Right lung (tissue), 10 donors: ENCODE measurements at places on chromosomes 2 and 18.

DNA sequence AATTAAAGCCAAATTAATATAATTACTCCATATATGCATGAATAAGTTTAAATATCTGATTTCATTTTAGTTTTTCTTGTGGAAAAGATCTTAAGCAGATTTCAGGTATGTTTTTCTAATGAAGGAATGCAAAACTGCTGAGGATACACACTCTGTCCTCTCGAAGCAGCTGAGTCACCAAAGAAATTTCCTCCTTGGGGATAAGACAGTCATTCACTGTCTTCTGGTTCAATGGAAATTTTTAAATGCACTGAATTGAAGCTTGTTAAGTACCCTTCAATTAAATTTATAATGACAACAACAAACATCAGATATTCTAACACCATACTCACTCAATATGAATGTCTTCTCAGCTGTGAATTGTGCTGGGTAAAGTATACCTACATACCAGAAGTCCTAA, 101.5 kb upstream of the DNER start:
- DNase-seq, result no peak

GRCh38 chr2:100248971-100249370, 73.3 kb downstream of the LONRF2 start:
- DNase-seq, result no peak

GRCh38 chr2:149185942-149186490, 144.4 kb upstream of the LYPD6 start:
- no peak for DNase-seq

DNA sequence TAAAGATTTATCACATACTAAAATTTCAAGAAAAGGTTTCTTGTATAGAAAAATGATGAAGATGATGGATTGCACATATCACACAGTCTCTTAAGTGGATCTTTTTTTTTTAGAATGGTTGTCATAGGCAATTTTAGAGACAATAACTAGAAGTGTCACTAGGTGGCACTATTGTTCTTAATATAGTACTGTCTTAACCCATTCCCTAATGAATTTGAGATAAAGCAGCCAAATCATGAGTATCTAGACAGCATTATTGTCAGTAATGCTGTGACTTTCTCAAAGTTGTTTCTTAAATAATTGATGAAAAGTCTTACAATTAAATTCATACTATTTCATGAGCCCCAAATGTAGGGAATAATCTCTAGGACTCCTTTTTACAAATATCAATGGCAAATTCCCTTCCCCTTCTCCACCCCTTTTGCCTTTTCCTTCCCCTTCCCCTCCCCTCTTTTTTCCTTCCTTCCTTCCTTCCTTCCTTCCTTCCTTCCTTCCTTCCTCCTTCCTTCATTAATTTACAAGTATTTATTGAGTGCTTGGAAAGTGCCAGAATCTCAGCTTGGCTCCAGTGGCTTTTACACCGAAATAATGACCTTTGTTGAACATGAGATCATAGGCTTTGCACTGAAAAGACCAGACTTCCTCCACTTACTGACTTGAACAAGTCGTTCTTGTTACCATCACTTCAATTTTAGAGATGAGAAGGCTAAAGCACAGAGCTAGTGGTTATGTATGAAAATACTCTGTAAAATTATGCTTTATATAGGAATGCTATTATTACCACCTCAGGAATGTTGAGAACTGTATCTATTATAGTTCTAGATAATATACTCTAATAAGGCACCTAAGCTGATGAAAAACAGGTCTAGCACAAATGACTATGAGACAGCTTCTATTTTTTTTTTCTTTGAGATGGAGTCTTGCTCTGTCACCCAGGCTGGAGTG, 19.8 kb downstream of the MYL12B start:
- peak; percentile 76 for DNase-seq

DNA sequence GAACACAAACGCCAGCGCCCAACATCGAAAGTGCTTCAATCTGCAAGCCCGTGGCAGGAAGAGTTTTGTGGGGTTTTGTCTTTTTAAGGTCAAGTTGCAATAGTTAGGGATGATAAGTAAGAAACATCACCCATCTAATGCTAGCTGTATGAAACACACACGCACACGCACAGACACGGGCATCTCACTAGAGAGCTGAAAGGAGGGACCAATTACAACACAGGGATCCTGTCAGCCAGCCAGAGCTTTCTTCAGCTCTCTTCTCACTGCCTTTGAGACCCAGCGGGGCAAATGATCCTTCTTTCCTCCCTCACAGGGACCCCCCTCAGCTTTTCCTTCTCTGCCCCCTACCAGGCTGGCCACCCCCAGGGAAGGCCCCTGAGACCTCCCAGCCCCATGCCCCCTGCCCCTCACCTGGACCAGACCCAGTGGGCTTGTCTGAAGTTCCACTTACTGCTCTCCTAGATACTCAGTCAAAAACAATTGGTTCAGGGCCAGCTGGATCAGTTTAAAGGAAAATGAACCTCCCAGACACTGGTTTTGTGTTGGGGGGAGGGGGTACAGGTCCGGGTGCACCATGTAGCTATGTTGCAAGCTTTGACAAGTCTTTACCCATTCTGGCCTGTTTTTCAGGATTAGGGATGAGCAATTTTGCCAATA, 17.9 kb downstream of the CYP26B1 start:
- DNase-seq, result no peak

GRCh38 chr2:96159084-96159830, 14.0 kb upstream of the DUSP2 start:
- DNase-seq, result no peak

DNA sequence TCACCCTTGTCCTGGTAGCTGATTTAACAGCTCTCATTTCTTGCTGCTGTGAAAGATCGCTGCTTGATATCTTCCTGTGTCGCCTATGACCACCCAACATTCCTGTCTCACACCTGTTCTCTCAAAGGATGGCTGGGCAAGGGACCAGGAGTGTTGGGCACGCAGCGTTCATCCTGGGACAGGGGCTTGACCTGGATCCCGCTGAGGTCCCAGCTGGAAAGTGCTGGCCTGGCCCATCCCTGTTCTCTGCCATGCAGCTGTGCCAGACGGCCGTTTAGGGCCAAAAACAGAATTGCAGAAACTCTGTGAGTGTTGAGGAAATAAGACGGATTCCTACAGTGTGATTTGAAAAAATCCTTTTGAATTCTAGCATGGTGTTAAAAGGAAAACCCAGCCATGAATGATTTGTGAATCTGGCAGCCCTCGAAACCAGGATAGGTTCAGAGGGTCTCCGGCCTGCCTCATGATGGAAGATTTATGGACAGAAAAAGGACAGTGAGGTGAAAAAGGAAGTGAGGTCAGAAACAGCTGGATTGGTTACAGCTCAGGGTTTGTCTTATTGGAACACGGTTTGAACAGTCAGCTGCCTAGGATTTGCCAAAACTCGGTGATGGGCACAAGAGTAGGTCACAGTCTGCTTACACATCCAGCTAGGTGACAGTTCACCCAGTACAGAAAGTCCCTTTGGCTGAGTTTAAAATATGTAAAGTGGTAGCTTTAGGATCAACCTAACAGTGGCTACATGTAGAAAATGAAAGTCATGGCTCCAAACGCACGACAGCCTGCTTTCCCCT, 164.8 kb downstream of the DCDC2C start:
- DNase-seq, result no peak

- DNase-seq, result no peak
Measured at GRCh38 chr2:83386549-83386948, 1072.5 kb downstream of the SUCLG1 start.

GRCh38 chr2:36376319-36376765, 20.8 kb downstream of the CRIM1 start:
- peak; percentile 72 for DNase-seq

DNA sequence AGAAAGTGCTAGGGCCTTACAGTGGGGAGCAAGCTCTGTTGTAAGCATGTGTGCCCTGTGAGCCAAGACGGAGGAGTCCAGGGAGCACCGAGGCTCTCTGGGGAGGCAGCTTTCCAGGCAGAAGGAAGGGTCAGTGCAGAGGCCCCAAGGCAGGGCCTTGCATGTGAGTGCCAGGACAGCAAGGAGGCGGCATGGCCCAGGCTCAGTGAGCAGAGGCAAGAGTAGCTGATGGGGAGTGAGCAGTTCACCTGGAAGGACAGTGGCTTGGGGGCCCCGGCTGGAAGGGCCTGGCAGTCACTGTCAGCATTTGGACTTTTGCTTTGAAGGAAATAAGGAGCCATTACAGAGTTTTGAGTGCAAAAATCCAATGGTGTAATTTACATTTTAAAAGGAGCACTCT, 223.8 kb upstream of the RAB12 start:
- no peak for DNase-seq

GRCh38 chr2:240440251-240440650, 4.8 kb downstream of the GPC1 start:
- DNase-seq, result no peak

DNA sequence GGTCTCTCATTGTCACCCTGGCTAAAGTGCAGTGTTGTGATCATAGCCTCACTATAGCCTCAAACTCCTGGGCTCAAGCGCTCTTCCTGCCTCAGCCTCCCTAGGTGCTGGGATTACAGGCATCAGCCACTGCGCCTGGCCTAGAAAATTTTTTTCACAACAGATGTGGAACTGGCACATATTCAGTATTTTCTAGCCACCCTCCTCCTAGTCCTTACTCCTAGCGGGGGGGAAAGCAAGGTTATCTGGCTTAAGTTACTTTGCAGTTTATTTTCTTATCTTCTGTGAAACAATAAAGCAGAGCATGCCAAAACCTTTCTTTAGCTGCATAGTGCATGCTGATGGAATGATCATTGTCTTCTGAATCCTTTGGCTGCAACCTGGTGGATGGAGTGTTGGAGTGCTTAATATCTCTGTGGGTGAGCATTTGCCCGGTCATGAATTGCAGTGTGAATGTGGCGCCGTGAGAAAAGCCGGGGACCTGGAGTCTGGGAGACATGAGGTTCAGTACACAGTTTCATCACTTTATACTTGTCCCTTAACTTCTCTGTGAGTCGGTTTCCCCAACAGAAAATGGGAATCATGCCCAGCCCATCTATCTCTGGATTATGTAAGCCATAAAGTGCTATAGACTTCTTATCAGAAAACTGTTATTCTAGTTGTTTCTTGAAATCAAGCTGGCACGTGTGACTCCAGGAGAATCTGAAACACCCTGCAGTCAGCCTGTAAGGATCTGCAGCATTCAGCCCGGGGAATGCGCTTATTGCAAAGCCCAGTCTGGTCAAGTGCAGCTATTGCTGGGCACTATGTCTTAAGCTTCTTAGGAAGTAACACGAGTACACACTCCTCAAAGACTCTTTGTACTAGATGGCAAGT, 38.2 kb upstream of the MAP3K20 start:
- no peak for DNase-seq

DNA sequence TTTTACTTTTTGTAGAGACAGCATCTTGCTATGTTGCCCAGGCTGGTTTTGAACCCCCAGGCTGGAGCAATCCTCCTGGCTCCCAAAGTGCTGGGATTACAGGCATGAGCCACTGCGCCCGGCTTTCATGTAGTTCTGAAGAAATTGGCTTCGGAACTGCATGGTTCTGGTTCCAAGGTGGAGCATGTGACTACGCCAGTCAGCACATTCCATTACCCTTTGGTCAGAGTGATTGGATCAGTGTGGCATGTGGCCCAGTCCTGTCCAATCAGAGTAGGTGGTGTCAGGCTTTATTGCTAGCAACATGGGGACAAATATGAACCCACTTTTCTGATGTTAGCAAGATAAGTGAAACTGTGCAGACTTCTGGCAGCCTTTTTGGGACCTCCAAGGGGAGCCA, 16.3 kb upstream of the ATOH8 start:
- no peak for DNase-seq

DNA sequence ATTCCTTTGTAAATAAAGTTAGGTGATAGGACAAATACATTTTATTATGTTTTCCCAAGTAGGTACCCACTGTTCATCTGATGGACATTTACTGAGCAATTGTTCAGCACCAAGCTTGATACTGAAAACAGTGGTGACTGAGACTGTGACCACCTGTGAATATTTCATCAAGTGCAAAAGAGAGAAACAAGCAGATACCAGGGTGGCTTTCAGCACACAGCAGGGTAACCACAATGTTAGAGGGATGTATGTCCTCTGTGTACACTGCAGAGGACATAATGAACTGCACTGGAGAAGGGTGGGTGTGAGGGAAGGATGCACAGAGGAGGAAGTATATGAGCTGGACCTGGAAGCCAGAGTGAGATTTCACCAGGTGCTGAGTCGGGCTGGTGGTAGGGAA, 411.8 kb downstream of the RAD51AP2 start:
- no peak for DNase-seq

DNA sequence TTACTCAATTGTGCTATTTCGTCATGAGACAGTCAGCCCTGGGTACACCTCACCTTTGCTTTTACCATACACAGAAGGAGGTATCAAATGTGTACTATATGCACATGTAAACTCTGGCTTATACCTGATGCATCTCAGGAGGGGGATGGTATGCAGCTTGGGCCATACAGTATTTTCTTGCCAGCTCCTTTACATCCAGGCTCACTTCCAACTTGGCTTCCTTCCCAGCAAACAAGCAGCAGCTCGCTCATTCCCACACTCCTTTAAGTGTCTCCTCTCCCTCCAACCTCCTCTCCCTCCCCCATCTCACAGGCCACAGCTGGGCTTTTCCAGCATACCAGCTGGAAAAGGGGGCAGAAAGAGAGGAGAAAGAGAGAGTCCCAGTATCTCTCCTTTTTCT, 9.6 kb downstream of the MARCHF4 start:
- DNase-seq, result peak; percentile 85

DNA sequence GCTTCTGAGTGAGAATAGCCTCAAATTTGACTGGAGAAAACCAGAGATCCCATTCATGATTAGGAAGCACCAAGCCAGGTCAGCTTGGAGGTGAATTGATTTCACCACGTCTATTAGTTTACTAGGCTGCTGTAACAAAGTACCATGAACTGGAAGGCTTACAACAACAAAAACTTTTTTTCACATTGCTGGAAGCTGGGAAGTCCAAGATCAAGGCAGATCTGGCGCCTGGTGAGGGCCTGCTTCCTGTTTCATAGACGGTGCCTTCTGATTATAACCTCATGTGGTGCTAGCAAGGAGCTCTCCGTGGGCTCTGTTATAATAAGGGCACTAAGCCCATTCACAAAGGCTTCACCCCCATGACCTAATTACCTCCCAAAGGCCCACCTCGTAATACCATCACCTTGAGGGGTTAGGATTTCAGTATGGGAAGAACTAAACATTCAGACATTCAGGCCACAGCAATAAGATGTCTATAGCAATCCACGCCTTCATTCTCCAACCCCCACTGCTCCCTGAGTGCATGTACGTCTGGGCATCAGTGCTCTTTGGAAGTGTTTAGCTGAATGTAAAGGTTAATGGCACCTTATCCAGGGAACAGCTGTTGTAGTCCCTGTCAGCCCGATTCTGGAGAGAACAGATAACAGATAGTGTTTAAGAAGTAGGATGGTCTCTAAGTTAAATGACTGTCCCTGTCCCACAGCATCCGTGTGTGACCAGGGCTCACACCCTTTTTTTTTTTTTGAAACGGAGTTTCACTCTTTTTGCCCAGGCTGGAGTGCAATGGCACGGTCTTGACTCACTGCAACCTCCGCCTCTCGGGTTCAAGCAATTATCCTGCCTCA, 89.2 kb downstream of the SOCS6 start:
- DNase-seq, result no peak

GRCh38 chr2:70984576-70985282, 6.3 kb downstream of the ANKRD53 start:
- no peak for DNase-seq

GRCh38 chr18:79616651-79617510, 62.7 kb upstream of the CTDP1 start:
- no peak for DNase-seq
